ENCODE measurements at places on chromosomes 1 and 21. TPM values are rescaled to one million over a fixed set of nuclear protein-coding genes. Genes with fewer than 3 reads are reported as not detected.

Gene LRRC8C
- total RNA-seq: 8.3 TPM

Gene TENT5C
- total RNA-seq: 2.6 TPM

Gene COL8A2
- total RNA-seq: 24.3 TPM

Gene GBP2
- total RNA-seq: 47.7 TPM

Gene PTPRU
- total RNA-seq: 42.5 TPM

Gene PAPPA2
- 2.2 TPM for total RNA-seq
